ENCODE measurements at places on chromosomes 2 and 18.

DNA sequence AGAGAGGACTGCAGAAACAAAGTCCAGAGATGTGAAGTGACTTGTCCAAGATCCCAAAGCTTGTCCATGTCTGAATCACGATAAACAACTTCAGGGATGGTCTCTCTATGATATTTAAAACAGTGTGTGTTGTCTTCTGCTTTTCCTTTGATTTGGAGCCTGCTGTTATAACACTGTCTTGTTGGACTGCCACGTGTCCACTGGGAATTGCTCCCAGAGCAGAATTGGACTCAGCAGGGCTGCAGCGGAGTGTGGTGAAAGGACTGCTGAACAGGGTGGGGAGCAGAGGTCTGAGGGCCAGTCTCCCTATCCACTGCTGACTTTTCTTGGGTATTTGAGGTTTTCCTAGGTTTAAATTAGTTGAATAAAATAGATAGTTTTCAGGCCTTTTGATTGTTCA lies 68.3 kb downstream of the IL1R2 start:
- no peak for DNase-seq

DNA sequence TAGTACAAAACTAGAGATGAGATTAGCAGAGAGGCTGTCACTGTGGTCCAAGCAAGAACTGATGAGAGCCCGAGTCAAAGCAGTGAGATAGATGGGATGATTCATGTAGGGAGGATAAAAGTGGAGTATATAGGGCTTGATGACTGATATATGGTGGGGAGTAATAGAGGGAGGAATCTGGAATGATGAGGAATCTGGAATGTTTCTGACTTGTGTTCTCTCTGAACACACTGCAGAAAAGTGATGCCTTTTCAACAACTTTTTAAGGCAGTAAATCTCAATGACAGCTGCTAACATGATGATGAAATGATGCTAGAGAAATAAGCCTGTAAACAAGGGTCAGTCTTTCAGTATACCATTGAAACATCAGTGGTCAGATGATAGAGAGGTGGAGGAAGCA lies 143.5 kb upstream of the SP5 start:
- DNase-seq: no peak

DNA sequence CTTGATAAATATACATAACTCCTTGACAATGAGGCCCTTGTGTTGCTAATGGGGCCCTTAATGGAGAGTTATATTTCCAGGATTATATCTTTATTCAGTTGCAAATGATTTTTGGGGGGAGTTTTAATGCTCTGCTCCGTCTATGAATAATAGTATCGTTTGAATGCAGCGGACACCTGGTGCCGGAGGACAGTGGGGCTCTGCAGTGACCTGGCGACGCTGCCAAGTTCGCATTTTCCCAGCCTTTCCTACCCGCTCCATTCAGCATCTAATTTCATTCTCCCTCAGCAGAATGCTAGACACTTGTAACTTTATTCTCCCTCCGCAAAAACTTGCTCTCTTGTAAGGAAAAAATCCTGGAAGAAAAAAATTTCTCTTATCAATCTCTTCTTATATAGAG lies 257.6 kb upstream of the SALL3 start:
- no peak for DNase-seq

DNA sequence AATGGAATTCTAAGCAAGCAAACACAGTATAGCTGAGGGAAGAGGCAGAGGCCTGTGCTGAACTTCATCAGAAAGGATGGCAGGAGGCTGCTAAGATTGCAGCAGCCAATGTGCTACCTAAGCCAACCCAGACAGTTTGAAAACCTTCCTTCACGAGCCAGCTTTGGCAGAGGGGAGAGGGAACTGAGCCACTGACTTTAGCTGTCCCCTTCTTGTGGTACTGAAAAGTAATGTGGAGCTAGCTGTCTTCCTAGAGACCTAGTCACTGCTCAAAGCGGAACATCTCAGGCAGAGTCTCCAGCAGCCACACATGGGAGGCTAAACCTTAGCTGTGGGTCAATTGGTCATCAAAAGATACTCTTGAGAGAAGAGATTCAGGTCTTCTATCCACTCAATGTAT lies 419.0 kb downstream of the FBXO15 start:
- DNase-seq: no peak
